ENCODE measurements at places on chromosomes 12 and 14.
A peak's percentile ranks its signal among the peaks of the same experiment; 100 is the strongest.

DNA sequence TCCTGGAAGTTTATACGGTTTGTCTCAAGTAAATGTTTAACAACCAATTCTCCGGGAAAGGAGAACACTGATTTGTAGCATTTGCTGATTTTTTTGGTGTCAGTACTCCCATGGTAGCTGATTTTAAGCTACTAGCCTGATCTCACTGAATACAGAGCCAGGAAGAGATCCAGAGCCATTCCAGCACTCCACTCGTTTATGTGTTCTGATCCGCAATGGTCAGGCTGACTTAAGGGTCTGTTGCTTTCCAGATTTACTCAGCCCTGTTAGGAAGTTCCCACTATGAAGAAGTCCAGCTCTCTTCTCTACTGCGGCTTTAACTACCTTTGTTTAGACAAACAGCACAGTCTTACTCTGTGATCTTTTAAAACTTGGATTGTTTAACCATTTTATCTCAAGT, 38.0 kb upstream of the NID2 start:
- no peak for DNase-seq

GRCh38 chr12:74539765-74540526, 2.3 kb downstream of the ATXN7L3B start:
- DNase-seq: no peak

- no peak for DNase-seq
Measured at GRCh38 chr14:79325071-79325470, 886.2 kb downstream of the DIO2 start.

GRCh38 chr14:90624227-90624626, 192.0 kb downstream of the TTC7B start:
- DNase-seq: no peak

- DNase-seq: no peak
Measured at GRCh38 chr14:76775695-76776427, 14.6 kb downstream of the VASH1 start.

DNA sequence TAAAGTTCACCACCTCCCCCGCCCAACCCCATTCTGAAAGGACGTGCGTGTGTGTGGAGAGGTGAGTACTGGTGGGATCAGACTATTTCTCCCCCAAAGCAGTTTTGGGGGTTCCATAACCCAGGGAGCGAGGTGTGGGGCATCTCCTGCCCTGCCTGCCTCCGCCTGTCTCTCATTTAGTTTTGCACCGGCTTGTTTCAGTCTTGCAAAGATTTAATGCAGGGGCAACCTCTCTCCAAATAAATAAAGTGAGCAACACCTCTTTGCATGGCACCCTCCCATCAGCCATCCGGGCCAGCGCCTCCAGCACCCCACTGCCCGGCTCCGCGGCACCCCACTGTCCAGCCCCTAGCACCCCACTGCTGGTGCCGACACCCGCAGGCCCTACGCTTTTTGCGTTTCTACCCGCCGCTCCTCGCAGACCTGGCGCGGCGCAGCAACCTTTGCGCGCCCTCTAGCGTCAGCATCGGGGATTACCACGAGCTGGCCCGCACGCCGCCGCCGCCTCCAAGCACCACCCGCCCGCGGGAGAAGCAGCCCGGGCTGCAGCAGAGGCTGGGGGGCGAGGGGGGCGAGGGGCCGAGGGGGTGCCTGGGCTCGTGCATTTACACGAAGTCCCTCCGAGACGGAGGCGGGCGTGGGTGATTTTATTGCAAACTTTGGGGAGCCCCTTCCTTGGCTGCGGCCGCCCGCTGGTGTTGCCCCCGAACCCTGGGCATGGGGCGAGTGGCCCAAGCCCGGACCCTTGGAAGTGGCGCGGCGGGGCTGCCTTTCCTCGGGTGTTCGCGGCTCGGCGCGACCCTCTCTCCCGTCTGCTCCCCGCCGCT, 55.8 kb upstream of the VRK1 start:
- peak; percentile 53 for DNase-seq

- no peak for DNase-seq
Measured at GRCh38 chr12:111616177-111616623, 17.1 kb upstream of the ATXN2 start.

DNA sequence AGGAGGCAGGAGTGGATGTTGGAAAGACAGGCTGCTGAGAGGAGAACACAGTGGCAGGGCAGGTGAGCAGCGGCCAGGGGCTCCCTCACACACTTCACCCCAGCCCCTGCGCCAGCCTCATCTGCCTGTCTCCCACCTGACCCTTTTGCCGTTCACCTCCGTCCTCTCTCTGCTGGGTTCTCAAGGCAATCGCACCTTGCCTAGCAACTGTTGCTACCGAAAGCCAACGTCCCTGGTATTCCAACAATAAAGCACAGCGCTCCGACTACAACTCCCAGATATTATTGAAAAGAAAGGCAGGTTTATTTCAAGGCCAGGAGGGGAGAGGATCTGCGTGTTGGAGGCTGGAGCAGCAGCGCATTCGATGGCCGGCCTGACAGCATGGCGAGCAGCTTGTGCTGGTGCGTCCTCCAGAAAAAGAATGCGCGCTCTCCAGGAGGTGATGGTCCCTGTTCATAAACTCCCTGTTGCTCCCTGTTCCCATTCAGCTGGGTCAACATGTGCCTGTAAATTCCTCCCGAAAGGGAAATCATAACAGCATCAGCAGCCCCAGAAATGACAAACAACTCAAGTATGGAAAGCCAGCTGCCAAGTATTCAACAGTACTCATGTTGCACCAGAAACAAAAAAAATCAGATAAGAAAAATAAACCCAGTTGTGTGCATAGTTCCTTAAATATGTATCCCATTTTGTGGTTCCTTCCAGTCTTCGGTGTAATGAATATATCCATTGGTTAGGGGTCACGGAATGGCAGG, 153.0 kb upstream of the DIO3 start:
- no peak for DNase-seq

GRCh38 chr14:79161571-79161970, 991.4 kb downstream of the NRXN3 start:
- DNase-seq: no peak

DNA sequence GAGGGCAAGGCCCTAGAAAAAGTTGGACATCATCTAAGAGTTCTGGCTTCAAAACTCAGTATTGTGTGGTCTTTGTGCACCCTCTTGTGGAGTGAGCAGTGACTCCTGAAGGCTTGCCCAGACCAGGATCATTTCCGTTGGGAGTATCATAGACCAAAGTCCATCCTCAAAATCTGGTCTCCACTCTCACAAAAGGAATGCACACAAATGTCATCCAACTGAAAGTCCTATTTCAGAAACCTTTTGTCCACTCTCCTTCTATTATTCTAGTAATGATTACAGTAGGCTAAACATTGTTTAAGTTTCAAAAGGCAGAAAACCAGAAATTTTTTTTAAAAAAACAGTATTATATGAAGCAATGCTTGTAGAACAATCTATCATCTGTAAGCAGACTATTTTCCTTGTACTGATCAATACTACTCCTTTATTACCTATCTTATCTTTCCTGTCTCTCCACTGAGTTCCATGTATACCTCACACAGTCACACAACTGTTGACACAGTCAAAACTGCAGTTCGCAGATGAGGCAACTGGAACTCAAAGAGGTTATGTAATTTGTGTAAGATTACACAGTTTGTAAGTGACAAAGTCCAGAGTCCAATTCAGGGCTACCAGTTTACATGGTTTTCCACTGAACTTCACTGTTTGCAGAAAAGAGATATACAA, 41.4 kb downstream of the COX16 start:
- no peak for DNase-seq

- no peak for DNase-seq
Measured at GRCh38 chr14:69676723-69677122, 65.3 kb downstream of the SUSD6 start.

- DNase-seq: peak; percentile 75
Measured at GRCh38 chr12:54933376-54933775, 51.2 kb downstream of the TESPA1 start.

- no peak for DNase-seq
Measured at GRCh38 chr12:64729909-64730587, 29.2 kb downstream of the GNS start.

DNA sequence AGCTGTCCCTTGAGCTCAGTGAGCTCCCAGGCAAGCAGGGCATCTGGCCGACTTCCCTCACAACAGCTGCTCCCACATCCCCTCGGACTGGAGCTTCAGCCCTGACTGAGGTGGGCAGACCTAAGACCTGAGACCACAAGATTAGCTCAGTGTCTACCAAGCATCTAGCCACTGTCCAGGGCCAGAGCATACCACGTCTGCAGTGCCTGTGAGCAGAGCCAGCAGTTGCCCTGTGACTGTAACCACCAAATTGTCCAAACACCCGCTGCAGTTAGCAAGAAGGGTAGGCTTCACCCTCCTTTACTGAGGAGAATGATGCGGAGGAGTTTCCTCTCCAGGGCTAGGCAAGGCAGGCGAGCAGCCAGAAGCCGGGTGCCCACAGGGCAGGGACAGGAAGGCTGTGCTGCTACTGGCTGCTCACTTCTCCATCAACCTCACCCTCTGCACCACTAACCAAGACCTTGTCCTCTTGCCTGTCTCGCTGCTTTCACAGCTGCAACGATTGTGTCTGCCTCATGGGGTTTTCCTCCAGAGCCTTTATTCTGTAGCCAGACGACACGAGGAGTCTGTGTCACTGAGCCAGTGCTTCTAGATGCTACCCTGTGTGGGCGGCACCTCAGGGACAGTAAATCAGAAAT, 53.9 kb downstream of the ANAPC7 start:
- peak; percentile 40 for DNase-seq

DNA sequence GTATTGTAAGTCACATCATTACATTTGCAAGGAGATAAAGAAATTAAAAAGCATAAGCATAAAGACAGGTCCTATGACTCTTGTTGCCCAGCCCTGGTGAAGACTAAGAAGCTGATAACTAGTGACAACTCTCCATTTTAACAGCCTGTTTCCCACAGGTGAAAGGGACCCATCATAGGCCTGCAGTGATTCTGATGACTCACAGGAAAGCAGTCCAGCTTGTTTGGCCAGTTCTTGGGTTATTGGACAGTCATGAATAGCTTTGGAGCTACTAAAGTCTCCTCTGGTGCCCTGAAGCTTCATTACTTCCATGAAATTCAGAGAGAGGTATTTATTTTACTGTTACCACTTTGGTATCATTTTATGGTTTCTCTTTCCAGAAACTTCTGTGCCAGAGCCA, 55.5 kb upstream of the DYRK2 start:
- no peak for DNase-seq

DNA sequence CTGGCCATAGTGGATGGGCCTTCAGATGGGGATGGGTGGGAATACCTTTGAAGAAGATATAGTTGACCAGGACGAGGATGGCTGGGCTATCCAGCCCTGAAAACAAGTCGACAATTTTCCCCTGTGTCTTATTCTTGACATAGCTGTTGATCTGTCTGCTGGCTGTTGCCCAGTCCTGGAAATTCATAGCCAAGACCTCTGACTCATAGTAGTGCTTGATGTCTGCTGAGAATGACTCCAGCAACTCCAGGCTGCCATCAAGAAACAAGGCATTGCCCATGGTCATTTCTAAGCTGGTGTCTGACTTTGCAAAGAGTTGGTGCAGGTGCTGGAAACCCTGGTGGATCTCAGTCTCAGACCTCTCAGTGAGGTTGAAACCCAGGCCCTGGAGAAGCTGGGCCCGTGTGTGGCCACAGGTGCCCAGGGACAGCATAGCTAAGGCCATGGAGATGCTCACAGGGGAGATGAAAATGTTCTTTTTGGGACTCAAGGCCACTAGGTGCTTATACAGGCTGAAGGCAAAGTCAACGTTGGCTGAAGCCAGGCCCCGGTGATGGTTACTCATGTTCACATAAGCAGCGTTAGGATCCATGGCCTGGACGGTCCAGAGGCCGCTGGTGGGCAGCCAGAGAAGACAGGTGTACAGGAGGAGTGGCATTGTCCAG, 9.0 kb downstream of the SERPINA6 start:
- DNase-seq: no peak

DNA sequence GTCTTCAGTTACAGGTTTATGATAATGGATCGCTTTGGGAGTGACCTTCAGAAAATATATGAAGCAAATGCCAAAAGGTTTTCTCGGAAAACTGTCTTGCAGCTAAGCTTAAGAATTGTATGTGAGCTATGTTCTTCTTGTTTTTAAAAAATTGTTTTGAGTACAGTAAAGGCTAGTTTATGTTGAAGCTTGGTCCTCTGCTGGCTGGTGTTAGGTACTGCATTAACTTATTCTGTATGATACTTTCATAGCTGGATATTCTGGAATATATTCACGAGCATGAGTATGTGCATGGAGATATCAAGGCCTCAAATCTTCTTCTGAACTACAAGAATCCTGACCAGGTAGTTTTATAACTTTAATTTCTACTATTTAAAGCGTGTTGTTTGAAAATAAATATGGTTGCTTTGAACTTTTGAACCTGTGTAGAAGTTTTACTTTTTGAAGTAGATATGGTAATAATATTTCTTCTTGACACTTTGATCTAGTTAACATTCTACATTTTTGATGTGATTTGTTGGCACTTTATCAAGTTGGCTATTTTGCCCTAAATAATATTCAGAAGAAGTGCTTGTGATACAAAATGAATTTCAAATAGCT, 55.7 kb downstream of the VRK1 start:
- DNase-seq: peak; percentile 27

DNA sequence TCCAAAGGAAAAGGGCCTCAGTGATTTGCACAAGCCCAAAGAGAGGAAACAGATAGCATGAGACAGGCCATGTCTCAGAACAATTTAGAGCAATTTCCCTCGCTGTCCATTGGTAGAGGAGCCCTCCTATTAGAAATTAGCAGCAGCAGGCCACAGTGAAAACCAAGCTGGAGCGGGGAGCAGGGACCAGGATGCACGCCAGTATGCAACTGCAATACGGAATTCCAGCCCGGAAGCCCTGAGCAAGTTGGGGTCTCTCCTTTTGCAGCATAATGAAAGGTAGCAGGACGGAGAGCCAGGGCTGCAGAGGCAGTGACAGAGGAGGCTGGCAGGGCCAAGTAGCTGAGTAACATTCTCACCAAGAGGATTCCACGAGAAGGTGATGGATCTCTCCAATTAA, 84.9 kb upstream of the CLMN start:
- DNase-seq: no peak

DNA sequence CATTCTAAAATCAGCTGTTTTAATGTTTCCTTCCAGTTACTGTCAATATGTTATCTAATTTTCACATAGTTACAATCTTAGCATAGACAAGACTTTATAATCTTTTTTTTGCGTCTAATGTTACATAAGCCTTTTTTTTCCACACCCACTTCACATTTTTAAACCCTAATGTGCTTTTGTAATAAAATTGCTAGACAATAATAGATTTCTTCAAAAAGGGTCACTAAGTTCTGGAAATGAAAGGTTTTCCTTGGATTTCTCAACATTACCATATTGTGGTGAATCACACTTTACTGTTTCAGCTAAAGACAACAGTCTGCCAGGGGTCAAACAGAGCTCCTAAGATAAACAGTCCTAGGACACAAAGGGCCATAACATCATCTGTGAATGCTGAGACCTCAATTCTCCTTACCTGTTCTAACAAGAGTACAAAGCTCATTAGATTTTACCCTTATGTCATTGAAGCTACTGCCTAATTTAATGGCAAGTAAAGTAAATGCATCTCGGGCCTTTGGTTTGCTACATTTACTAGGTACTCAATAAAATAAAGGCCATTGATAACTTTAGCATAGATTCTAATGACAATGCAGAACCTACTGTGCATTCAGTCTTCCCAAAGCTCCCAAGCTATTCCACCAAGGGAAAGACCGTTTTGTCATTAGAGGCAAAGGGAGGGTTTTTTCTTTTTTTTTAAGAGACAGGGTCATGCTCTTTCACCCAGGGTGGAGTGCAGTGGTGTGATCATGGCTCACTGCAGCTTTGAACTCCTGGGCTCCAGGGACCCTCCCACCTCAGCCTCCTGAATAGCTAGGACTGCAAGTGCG, 111.2 kb upstream of the SLC38A2 start:
- no peak for DNase-seq

Data from CD4-positive, alpha-beta T cell treated with Interleukin-4 for 4 hours (primary cell).